NCI-H1092 treated with DMSO at 0.1 percent for 48 hours (cell line): ENCODE measurements at places on chromosomes 5 and 9.

DNA sequence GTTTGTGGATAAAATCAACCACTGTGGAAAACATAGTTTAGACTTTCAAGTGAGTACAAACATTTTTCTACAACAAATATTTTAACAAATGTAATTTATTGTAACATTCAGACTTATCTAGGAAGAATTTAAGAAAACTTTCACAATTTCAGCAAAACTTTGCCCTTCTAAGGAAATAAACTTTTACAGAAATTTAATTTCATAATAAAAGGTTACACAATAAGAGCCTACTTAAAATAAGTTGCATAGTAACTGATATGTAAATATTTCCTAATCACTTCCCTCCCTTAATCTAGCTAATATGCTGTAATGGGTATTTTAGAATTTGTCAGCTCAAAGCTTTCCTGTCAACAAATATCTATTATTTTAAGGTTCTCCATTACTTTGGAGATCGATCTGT, 1899.9 kb downstream of the MAT2B start:
- no peak for DNase-seq

DNA sequence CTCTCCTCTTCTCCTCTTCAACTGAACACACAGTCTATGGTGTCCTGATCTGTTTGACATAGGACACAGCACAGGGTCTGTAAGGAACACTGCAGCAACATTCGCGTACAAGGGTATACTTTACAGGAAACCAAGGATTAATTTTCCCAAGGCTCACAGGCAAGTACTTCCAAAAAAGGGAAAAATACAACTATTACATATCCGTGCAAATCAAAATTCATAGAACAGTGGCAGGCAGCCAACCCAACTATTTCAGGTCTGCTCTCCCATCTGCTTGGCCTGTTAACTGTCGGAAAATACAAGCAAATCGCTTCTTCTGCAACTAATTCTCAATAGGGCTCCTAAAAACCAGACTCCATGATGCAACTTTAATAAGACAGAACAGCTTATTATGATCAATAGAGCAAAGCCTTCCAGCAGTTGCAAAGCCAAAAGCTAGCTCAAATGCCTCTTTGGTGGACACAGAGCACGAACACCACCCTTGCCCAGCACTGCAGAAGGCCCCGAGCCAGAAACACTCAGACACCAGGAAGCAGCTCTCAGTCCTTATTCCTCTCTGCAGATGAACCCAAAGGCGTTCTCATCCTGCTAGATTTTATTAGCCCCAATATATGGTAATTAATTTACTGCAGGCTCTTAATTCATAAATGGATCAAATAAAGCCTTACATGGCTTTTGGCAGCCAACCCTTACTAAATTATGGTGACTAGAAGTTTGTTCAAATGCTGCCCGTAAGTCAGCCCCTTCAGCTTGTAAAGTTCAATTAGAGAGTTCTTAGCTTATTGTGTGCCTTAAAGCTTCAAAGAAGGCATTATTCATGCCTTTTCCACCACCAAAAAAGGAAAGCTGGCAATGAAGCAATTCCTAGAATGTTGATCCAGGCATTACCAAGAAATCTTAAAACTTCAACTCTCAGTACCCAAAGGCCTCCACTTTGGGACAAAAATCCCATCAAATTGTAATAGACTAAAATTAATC, 68.8 kb downstream of the ZNF608 start:
- peak; percentile 61 for DNase-seq

GRCh38 chr9:95754533-95755420, 120.7 kb upstream of the ERCC6L2 start:
- DNase-seq: no peak

DNA sequence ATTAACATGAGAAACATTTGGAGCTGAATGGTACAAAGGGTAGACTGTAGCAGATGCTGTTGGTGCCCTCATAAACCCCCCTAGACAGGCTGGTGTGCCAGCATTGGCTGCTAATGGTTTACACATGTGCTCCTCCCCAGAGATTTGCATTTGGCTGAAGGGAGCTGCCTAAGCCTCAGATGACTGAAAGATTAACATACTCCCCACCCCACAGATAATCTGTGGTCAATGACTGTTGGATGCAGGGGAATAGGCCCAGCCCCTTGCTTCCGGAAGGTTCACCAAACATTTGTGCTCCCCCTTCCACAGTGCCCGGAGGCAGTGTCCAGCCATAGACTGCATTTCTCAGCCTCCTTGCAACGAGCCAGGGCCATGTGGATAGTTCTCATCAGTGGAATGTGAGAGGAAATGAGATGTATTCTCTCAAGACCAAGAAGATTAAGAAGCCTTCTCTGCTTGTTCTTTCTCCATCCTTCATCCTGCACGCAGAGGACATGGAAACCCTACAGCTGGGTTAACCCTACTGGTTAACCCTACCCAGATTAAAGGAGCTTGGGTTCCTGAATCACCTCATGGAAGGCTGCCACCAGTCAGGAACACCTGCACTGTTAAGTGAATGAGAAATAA, 79.6 kb downstream of the PHAX start:
- peak; percentile 0 for DNase-seq

GRCh38 chr5:80507663-80508062, 19.8 kb downstream of the FAM151B start:
- no peak for DNase-seq

- DNase-seq: no peak
These were observed 27.4 kb downstream of the SLC36A1 start for GRCh38 chr5:151474799-151475198.

DNA sequence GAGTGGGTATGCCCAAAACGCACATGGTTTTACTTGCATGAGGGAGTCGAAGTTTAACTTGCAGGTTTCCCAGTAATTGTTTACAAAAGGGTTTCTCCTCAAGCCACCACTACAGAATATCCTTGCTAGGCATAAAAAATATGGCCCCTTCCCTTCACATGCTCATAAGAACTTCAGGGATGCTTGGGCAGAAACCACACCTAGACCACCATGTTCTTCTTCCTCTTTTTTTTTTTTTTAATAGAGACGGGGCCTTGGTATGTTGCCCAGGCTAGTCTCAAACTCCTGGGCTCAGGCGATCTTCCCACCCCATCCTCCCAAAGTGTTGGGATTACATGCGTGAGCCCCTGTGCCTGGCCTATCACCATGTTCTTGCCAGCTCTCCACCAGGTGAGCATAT, 18.6 kb upstream of the PLIN2 start:
- no peak for DNase-seq

GRCh38 chr5:173282916-173283315, 45.3 kb downstream of the STC2 start:
- DNase-seq: no peak

- no peak for DNase-seq
These were observed 122.2 kb upstream of the GNA14 start for GRCh38 chr9:77770340-77770739.

DNA sequence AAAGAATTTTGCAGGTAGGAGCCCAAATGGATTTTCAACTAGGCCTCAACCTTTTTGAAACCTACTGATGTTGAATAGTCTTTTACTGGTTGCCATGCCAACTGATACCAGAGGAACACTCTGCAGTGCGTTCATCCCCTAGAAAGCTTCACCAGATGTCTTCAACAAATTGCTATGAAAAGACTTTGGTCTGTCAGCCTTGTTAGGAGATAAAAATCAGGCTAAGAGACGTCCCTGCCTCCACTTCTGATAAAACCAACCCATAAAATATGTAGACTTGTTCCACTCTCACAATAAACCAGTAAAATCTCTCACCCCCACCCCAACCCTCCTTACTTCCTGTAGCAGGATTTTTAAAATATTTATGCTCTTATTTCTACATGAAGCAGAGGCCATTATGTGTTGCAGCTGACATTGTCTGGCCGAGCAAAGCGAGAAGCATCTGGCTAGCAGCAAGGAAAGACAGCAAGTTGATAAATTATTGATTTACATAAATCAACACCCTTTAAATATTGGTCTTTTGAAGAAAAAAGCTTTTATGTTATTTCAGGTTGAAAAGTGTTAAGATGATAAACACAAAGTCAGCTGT, 428.7 kb downstream of the ISL1 start:
- DNase-seq: no peak

DNA sequence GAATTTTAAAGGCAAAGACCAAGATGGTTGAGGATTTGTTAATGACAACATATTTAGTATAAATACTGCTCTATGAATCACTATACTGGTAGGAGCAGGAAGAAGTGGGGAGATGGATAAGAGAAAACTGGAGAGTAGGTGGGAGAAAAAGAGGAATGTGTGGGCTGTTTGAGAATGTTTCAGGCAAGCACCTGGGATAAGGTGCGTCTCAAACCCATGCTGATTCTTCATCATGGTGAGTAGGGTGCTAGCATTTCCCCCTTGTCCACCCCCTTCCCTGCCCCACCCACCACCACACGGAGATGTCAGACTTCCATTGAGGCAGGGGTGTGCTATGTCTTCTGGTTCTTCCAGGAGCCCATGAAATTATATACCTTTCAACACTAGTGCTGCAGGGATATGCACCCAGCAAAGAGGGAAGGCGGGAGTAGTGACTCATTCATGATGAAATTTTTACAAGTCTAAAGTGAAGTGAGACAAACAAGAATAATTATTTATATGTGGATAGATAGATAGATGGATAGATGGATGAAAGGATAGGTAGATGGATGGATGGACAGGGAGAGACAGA, 54.3 kb downstream of the MTX3 start:
- DNase-seq: no peak

GRCh38 chr9:137218754-137219271, 3.2 kb downstream of the RNF208 start:
- DNase-seq: no peak

GRCh38 chr5:108345541-108346171, 36.2 kb downstream of the FBXL17 start:
- peak; percentile 21 for DNase-seq

- no peak for DNase-seq
These were observed 175.2 kb downstream of the DCP2 start for GRCh38 chr5:113151641-113152379.

GRCh38 chr5:31237174-31237573, 43.7 kb downstream of the CDH6 start:
- DNase-seq: peak; percentile 29
